ENCODE measurements at places on chromosomes 6 and 20.

DNA sequence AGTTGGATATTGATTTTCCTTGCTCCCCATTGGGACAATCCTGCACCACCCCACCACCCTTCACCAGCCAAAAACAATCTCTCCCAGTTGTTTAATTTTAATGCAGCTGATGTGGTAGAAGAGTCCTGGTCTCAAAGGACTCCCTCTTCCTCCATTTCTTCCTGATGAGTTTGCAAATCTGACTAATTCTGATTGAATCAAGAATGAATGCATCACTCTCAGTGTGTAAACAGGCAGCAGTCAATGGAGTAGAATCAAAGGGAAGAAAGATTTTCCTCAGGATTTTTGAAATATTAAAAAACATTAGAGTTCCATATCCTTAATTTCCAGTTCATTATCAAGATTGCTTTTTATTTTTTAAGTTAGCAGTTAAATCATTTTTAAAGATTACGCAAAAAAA is 54.0 kb downstream of the PLG start:
- DNase-seq, result no peak

DNA sequence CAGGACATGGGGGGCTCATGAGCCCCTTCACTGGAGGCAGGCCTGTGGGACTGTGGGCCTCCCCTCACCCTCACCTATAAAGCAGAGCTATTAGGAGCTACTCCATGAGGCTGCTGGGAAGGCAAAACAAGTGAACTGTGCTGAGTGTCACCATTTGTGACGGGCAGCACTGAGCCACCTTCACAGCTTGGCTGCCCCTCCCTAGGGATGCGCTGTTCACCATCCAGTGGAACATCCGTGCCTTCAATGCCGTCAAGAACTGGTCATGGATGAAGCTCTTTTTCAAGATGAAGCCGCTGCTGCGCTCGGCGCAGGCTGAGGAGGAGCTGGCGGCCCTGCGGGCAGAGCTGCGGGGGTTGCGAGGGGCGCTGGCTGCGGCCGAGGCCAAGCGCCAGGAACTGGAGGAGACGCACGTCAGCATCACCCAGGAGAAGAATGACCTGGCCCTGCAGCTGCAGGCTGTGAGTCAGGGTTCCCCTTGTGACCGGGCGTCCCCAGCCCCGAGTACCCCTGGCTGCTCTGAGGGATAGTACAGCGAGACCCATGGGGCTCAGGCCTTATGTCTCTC is 38.4 kb downstream of the MYH7B start:
- DNase-seq, result no peak

DNA sequence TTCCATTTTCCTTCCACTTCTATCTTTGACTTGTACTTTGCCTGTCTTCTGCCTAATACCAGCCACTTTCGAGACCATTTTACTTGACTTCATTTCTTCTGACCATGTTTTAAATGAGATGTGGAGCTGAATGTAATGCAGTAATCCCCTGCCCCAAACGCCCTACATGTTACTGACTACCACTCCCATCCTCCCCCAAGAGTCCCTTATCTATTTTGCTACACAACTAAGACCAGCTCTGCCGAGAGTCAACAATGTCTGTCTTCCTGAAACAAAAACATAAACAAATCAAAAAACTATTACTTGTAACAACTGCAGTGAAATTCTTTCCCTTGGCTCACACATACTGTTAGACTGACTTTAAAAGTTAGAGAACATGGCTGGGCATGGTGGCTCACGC is 27.1 kb upstream of the KIAA1586 start:
- DNase-seq, result no peak

DNA sequence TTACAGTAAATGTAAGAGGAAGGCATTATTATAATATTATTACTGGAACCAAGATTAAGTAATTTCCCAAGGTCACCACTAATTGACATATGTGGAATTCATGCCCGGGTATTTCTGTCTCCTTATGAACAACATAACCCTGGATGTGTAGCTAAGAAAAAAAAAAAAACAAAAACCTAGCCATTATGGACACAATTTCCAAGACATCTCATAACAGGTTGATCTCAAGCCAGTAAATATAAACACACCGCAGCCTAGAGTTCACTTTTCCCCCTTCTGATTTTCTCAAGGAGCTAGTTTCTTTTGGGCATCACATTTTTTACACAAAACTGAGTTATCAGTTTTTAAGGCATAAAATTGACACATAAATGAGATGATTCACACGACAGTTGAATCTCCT is 306.5 kb upstream of the RSPO3 start:
- DNase-seq, result no peak

- no peak for DNase-seq
Measured at GRCh38 chr6:146892613-146893401, 294.0 kb downstream of the ADGB start.

- DNase-seq, result no peak
Measured at GRCh38 chr6:5507131-5507681, 245.9 kb downstream of the FARS2 start.

GRCh38 chr20:53681352-53682212 is 87.9 kb upstream of the ZNF217 start:
- no peak for DNase-seq

GRCh38 chr6:3825851-3826581 is 23.2 kb upstream of the FAM50B start:
- DNase-seq, result no peak

GRCh38 chr6:57307850-57308249 is 9.6 kb upstream of the PRIM2 start:
- DNase-seq, result no peak

DNA sequence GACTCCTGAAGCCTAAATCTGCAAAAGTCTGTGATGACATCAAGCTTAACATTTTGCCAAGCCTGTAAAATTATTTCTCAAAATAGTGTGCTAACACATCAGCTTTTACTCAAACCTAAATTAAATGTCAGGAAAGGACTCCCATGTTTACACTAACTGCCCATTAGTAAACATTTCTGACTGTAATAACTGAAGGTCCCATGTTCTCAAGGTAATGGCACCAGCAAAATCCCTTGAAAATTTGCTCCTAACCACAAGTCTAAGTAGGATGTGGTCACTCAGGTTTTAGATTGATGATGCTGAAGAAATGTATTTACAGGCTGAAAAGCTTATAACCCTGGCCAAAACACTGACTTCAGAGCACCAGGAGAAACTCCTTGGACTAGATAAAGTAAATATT is 33.0 kb downstream of the BACH2 start:
- no peak for DNase-seq

- DNase-seq, result no peak
Measured at GRCh38 chr20:62762376-62762775, 33.9 kb upstream of the MRGBP start.

DNA sequence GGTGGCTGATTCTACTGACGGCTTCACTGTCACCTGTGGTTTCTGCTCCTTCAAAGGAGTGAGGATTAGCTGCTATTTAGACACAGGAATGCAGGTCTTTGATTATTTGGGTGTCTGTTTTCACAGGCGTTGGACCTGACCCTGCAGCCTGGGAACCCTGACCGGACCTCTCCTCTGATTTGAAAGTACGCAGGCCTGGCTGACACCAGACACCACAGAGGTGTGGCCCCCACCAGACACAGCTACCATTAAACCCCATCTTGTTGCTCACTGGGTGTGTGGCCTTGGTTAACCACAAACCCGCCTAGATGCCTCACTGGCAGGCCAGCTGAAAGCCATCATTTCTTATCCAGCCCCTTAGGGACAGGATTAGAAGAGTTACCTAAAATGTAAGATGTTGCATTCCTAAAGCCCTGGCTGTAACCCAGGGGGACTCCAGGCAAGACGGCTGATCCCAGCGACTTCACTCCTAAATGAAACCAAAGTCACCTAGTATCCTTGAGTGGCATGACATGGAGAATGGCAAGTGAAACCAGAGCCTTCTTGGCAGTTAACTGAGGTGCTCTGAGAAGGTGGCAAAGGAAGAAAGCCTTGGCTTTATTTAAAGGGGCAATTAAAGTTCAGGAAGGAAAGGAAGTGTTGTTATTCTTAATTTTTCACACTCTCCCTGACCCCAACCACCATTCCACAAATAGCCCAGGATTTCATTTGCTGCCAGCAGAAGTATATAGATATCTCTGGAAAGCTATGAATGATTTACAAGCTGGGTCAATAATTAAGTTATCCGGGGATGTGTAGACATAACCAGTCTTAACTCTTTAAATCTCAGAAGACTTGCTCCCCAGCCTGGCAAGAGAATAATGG is 169.9 kb downstream of the QRSL1 start:
- DNase-seq, result no peak

- no peak for DNase-seq
Measured at GRCh38 chr20:59455402-59456341, 148.7 kb upstream of the PHACTR3 start.

DNA sequence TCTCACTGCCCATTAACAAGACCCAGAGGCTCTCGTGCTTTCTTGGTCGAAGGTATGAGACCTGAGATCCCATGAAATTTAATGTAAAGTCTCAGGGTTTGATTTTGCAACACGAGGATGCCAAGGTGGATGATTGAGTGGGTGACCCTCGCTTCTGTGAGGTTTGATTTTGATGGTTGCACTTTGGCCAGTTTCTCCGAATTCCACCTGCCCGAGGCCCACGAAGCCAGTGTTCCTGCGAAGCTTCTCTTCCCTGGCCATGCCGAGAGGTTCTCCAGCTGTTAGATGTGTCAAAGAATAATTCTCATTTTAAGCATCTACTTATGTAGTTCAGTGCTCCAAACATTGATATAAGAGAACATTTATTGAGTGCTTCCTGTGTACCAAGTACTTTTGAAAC is at the start of gene KIF25:
TSS of gene KIF25 (plus strand) at position 30 of the 400 bp plus-strand sequence. CDS start 31,915 bp downstream, outside the sequence.
- DNase-seq, result no peak

- no peak for DNase-seq
Measured at GRCh38 chr20:14491436-14491835, 154.0 kb upstream of the FLRT3 start.

- DNase-seq, result no peak
Measured at GRCh38 chr6:116571683-116572000, 338 bp downstream of the RWDD1 start.

GRCh38 chr6:135195041-135195440 is 13.9 kb downstream of the MYB start:
- no peak for DNase-seq

DNA sequence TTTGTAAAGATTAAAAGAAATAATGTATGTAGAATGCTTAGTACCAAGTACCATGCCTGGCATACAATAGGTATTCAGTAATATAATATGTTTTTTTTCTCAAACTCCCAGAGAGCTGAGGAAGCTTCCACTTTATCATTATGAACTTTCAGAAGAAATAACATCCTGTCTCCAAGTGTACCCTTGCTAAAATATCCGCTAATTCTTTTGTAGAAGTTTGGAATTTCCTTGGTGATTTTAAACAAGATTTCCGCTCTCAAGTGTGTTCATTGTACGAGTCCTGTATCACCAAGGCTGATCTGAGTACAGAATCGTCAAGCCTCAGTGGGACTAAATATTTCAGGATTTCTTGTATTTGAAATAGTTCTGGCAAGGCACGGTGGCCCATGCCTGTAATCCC is 16.1 kb upstream of the RNF144B start:
- DNase-seq, result no peak

- DNase-seq, result no peak
Measured at GRCh38 chr6:164812706-164813105, 496.7 kb downstream of the C6orf118 start.

- DNase-seq, result no peak
Measured at GRCh38 chr20:63087872-63088680, 81.3 kb upstream of the BHLHE23 start.

DNA sequence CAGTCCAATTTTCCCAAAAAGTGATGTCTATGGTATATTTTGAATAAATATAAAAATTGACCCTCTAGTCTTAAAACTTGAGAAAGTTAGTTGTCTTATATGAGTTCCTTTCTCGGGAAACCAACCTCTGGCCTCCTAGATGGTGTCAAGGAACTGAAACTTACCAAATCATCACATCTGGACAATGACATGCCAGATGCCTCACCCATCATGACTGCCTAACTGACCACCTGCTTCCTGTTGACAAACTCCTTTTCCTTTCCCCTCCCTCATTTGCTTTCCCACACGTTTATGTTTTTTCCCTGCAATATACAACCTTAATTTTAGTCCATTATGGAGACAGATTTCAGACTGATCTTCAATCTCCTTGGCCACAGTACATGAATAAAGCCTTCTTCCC is 731.0 kb downstream of the EPHA7 start:
- no peak for DNase-seq

DNA sequence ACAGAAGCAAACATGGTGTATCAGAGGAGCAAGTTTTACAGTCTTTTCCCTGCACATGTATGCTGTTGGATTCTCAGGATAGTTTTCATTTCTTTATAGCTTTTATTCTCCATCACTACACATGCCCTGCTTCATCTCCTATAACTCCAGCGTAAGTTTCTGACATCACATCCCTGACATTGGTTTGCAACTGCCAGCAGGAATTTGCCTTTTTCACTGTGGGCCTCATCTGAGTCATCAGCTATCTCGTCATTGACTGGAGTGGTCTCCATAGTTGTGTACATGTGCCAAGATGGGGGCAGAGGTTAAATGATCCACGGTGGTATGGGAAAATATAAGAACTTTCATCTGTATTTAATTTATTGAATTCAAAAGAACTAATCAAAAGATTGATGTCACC is 96.7 kb downstream of the SLX4IP start:
- DNase-seq, result no peak

GRCh38 chr20:34180460-34181120 is 60.6 kb upstream of the ASIP start:
- no peak for DNase-seq

DNA sequence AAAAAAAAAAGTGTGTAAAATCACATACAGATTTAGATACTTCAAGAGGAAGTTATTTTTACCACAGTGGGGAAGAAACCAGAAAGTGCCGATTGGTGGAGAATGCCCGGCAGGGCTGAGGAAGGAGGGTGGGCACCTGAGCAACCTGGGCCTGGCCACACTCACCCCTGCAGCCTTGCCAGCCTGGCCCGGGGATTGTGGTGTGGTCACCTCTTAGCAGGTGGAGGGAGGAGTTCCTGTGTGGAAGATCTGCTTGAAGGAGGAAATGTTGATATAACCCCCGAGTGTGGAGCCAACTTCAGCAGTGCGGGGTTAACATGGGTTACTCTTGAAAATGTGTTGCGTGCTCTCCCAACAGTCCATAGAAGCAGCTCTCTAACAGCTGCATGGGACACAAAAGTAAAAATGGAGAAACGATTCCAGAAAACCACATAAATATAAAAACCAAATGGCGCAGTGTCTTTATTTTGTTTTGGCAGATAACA is 14.7 kb downstream of the UST start:
- no peak for DNase-seq

DNA sequence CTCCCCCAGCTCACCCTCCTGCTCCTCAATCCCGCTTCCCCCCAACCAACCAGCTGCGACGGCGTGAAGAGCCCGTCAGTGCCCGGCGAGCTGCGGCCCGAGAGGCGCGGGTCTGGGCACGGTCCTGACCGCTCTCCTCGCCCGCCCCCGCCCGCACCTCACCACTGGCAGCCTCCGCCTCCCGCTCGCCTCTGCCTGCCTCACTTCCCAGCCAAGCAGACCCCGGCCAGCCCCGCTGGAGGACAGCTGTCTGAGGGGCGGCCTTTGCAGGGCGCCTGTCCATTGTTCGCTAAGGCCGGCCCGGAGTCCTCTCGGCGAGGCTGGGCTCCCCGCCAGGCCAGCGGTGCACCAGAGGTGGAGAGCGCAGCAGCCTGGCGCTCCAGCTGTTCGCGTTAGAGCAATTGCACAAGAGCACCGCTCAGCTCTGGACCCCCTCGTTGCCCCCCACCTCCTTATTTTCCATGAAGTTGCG is 1.3 kb downstream of the SOBP start:
- no peak for DNase-seq

Data from activated CD4-positive, alpha-beta T cell treated with anti-CD3 and anti-CD28 coated beads, Interleukin-2, amount 50 U/mL, for 4 hours (primary cell).